NCI-H2171 treated with DMSO at 0.1 percent for 48 hours (cell line): ENCODE measurements at places on chromosomes 6 and 20.

- DNase-seq, result no peak
Observed at GRCh38 chr6:68911334-68911733, 276.3 kb downstream of the ADGRB3 start.

DNA sequence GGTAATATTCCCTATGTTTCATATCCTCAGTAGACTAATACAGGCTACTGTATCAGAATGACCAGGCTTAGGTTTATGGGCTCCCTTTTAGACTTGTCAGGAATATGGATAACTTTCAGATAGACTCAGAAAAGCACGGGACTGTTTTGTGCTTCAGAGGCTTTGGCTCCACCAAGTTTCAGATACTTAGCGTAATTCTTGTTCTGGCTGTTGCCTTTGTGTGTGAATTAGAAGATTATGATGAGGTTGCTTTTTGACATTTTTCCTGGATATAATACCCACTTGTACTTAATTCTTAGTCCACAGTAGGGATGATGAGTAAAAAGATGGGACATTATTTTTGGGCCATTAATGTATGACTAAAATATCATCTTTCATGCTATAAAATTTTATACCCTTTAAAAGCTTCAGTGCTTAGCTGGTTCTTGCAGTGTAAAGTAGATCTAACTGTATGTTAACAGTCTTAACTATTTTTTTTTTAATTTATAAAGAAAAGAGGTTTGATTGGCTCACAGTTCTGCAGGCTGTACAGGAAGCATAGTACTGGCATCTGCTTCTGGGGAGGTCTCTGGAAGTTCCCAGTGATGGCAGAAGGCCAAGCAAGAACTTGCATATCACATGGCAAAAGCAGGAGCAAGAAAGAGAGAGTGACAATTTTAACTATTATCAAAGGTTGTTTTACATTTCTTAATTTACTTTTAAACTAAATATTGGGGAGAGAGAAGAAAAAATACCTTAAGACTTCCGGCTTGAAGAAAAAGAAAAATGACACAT is 120.7 kb downstream of the ZFAND3 start:
- DNase-seq, result peak; percentile 42

- DNase-seq, result peak; percentile 90
Observed at GRCh38 chr6:136526196-136526930, 23.9 kb downstream of the MAP7 start.

GRCh38 chr20:58611236-58612030 is 39.6 kb upstream of the STX16 start:
- DNase-seq, result no peak

GRCh38 chr6:158608221-158608620 is 36.3 kb downstream of the DYNLT1 start:
- no peak for DNase-seq

DNA sequence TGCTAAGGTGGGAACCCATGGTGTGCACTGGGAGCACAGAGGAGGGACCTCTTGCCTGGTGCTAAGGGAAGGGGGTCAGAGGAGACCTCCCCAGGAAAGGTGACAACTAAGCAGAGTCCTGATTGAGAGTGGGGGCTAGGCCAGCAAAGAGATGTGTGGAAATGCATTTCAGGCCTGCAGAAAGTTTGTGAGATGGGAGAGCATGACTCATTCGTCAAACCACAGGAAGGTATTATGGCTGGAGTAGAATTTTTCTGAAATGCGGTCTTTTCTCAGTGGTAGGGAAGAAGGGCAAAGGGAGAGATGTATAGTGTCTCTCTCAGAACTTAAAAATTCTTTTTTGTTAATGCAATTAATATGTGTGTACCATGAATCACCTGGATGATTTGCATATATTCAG is 23.6 kb upstream of the EDN1 start:
- no peak for DNase-seq

GRCh38 chr6:72622094-72622940 is 453 bp downstream of the KCNQ5 start:
- peak; percentile 18 for DNase-seq

DNA sequence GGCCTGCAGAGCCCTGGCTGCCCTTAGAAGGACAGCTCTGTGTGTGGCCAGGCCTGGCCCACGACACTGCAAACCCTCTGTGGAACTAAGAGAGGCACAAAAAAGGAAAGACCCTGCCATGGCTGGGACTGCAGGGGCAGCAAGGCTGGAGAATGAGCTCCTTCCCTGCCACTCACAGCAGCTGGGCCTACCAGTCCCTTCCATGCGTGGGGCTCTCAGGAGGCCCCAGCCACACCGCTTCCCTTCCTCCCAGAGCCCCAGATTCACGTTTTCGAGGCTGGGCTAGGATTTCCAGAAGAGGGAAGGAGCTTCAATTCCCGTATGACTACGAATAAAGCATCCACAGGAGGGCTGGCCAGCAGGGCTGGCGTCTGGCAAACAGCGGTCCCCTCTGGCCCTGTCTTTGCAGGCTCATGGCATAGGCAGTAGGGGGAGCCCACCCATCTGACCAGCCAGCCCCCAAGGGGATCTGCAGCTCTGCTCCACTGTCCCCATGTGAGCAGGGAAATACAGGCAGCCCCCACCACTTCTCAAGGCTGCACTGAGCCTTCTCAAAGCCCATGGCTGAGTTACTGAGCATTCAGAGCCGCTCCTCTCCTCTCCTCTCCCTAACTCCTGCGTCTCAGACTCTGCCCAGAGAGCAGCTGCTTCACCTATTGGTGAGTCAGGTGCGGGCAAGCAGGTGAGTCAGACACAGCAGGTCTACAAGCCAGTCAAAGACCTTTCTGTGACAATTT is 53.1 kb downstream of the NINL start:
- no peak for DNase-seq

- peak; percentile 90 for DNase-seq
Observed at GRCh38 chr20:37534401-37535157, 6.9 kb upstream of the BLCAP start.

- DNase-seq, result no peak
Observed at GRCh38 chr6:28215425-28215824, 9.7 kb upstream of the ZSCAN9 start.

- DNase-seq, result peak; percentile 83
Observed at GRCh38 chr6:28104392-28105244, 19.8 kb upstream of the ZSCAN16 start.

GRCh38 chr6:159693894-159694545 is 979 bp upstream of the SOD2 start:
- no peak for DNase-seq

- DNase-seq, result peak; percentile 85
Observed at GRCh38 chr20:49888212-49889000, 26.9 kb downstream of the SPATA2 start.

DNA sequence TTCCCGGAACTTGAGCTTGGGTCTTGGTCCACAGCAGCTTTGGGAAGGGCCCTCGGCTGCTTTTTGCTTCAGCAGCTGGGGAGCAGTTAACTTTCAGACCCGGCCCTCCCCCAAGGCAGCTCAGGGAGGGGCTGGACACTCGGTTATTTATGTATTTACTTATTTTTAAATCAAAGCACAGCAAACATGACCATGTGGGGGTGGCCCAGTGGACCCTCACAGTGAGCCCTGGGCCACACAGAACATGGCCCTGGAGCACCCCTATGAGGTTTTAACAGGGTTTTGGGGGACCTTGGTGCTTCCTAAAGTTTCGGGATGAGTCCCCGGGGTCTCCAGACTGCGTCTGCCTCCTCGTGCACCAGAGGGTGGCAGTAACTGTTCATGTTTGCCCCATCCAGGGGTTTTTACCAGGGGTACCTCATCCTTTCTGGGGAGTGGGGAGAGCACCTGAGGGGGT is 26.6 kb upstream of the NPBWR2 start:
- peak; percentile 25 for DNase-seq

DNA sequence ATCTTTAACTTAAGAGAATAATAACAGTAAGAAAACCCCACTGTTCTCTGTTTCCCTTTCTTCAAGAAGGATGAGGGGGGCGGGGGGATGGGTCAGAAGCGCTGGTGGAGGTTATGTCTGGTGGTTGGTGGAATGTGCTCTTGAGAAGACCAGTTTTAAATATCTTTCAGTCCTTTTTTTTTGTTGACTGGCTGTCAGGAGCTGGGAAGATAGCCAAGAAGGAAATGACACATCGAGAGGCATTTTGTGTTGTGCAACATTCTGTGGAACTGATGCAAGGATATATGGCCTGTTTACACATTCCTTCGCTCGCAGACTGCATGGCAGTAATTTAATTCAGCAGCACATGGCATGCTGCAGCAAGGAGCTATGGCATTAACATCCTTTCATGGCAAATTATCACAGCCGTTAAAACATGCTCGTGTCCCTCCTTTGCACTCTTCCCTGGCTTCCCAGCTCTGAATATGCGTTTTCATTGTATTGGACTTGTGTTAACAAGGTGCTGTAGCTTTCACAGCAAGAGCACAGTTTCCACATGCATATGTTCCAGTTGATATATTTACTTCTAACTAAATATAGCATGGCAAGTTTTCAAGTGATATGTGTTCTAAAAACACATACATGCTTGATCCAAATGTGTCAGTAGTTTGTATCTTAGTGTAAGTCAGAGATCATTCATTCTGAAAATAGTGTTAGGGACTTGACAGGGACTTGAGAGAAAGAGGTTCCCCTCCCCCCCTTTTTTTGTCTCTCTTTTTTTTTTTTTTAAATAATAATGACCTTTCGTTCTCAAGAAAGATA is 68.2 kb upstream of the SUPT3H start:
- peak; percentile 32 for DNase-seq

DNA sequence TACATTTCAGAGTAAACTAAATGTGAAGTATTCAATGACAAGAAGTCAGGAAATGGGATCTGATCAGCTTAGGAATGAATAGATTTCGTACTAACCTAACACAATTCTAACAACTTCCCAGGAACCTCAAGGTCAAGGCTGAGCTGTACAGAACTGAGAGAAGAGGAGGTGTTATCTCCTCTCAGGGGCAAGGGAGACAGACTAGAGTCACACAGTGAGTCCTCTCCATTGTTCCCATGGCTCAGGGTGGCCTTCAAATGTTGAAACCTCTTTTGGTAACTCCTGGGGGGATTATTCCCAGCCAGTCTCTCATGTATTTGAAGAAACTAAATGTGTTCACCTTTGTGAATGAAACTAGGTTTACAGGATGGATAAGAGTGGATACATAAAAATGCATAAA is 27.7 kb downstream of the ELOVL2 start:
- DNase-seq, result no peak

- no peak for DNase-seq
Observed at GRCh38 chr6:149049230-149049629, 268.3 kb upstream of the TAB2 start.

DNA sequence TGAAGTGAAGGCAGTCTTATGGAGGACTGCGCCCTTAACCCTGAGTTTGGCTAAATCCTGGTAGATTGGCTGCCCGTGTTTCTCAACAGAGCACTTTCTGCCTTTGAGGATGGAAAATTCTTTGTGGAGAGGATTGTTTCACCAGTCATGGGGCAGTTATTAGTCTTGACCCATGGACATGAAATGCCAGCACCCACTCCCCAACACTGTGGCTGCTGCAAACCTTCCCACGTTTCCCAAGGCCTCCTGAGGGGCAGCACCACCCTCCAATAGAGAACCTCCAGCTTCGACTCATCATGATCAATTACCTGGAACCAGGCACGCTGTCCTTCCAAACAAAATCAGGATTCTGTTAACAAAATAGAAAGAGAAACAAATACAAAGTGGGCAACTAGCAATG is 117.8 kb downstream of the PXDC1 start:
- no peak for DNase-seq

DNA sequence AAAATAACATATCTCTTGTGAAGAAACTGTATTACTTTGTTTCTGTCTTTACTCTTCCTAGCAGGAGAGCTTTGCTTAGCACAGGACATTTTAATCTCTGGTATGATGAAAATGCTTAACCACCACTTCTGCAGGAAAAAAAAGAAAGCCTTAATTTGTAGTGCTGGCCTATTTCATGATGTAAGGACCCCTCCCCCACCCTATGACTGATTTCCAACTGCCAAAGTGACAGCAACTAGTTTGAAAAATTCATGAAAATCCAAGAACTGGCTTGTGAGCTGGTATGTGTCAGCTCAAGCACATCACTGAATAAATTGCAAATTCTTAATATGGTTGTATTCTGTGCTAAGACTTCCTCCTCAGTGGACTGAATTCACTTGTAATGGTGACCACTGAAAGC is 125.3 kb downstream of the REV3L start:
- DNase-seq, result no peak

DNA sequence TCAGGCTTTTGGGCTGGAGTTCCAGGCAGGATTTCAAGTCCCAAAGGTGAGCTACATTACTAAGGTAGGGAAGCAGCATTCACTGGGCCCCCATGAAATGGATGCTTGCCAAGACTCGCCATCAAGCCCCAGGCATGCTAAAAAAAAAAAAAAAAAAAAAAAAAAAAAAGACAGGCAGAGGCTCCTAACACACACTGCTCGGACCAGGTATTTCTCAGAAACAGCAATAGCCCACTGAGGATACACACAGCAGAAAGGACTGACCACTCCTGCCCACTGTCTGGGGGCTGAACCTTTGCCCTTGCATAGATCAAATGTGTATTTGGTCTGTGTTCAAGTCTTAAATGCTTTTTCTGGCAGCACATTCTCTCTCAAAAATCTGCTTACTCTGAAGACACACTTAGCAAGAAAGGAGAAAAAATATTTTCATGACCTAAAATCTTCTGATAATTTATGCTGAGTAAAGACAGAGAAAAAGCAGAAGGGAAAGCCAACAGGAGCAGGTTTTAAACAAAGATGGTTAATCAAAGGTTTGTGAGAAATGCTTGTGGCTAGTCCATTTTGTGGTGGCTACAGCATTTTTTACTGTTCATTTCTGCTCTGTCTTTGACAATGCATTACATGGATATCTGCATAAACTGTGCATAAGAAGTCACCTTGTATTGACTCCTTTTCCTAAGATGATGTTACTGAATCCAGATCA is 37.9 kb upstream of the BEND6 start:
- DNase-seq, result peak; percentile 36

DNA sequence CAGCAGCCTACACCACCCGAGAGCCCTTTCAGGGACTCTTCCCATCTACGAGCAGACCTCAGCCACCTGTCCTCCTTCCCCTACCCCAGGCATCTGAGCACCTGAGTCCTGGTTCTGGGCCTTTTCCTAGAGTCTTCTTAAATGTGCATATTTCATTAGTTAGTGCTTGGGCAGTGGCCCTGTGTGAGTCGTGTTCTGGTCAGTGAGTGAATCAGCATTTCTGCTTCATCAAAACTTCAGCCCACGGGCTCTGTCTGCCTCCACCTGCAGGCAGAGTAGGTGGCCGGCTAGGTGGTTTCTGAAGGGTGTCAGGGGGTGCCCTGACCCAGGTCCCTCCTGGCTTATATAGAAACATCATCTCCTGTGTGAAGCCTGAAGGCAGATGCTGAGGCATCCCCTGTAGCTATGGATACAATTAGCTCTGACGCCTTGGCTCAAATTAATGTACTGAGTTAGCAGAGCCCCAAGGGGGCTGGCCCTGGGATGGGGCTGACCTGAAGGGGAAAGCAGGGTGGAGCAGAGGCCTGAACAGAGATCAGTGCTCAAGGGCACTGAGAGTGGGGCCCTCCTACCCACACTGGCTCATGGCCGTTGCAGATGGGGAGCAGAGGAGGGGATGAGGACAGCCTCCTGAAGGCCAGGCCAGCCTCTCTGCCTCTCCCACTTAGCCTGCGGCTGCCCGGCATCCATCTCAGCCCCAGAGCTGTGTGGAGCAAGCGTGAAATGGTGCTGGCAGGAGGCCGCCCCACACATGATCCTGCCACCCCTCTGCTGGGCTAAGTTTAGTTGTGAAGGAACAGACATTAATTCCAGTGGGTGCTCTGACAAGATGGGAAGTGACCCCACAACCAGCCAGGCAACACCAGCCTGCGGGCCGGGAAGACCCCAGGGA is 13.6 kb downstream of the IP6K3 start:
- DNase-seq, result peak; percentile 17

- no peak for DNase-seq
Observed at GRCh38 chr6:55518529-55519060, 60.4 kb downstream of the HMGCLL1 start.
